ENCODE measurements at places on chromosomes 3 and 15.

DNA sequence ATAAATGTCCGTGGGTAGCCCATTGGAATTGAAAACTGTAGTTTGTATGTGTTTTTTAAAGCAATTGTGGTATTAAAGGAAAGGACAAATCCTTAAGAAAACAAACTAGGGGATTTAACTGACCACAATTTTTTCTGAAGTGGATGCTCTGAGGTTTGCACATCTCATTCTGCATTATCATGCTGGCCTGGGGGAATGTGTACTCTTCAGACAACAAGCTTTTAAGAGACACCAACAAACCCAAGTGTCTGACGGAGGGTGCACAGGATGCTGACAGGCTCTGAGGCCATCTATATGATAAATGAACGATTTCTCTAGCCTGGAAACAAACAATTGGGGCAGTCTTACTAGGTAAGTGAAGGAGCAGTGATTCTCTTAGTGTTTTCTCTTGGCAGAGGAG, 9.1 kb downstream of the LINS1 start:
- no peak for DNase-seq

DNA sequence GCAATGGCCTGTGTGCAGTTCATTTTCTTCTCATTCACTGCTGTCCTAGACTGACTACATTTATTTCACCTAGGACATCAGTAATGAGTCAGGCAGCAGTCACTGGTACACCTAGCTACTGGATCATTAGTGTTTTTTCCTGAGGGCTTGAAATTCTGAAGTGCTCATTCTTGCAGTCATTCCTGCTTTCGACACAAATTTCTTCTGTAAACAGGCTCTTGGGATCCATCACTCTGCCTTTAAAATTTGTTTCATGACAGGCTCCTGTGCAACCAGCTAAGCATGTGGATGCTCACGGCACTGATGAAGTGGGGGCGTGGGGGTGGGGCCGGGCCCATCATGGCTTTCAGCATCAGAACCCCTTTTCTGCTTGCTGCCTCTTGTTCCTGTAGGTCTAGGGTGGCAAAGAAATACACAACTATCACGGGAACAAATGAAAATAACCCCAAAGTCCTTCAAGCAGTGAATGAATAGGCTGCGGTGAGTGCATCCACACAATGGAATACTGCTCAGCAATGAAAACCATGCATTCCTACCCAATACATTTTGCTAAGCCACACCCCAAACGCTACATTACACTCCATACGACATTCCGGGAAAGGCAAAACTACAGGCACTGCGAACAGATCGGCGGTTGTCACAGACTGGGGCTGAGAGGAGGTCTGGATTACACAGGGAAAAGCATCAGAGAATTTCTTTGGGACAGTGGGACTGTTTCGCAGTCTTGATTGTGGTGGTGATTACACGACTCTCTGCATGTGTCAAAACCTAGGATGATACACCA, 9.3 kb upstream of the MELTF start:
- DNase-seq: no peak

DNA sequence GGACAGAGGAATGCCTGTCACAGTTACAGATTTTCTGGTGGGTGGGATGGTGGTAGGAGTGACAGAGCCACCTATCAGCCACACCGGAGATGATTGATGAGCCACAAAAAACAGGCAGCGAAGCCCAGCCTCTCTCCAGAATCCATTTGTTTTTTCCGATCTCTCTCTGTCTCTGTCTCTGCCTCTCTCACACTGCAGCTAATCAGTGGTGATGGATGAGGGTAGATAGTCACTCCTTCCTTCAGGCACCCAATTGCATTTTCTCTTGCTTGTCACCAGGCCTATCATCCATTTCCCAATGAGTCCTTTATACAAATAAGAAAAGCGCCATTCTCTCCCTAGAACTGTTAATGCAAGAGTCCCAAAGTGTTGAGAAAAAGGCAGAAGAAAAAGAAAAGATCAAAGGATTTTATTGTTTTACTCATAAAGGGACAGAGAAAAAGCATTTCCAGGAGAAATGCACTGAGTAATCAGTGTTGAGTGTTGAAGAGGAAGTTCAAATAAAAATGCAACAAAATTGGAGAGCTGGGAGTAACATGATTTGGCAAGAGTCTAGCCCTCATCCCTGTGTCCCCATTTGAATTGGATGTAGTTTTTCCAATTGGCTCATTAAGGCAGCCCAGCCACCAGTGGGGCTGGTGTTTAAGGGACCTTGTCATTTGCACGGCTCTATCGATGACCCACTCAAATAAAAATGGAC, 1089.3 kb downstream of the TUSC7 start:
- DNase-seq: no peak

DNA sequence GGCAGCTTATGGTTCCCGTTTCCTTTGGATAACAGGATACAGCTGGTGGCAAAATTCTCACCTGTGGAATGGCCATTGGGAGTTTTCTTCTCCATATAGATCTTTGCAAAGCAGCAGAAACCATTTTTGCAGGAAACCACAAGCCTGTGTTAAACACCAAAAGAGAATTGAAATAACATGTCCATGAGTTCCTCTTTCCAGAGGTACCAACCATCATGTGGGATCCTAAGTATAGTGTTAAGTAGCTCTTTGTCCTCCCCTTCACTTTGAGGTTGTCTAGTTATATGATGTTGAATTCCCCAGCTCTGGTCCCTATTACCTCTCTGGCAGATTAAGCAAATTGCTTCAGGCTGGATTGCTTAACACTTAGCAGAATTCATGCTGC, 94.9 kb downstream of the AKAP13 start:
- no peak for DNase-seq

GRCh38 chr3:23590424-23591273, 215.1 kb upstream of the UBE2E1 start:
- DNase-seq: no peak

GRCh38 chr3:50317300-50317699, 5.2 kb downstream of the HYAL2 start:
- no peak for DNase-seq

DNA sequence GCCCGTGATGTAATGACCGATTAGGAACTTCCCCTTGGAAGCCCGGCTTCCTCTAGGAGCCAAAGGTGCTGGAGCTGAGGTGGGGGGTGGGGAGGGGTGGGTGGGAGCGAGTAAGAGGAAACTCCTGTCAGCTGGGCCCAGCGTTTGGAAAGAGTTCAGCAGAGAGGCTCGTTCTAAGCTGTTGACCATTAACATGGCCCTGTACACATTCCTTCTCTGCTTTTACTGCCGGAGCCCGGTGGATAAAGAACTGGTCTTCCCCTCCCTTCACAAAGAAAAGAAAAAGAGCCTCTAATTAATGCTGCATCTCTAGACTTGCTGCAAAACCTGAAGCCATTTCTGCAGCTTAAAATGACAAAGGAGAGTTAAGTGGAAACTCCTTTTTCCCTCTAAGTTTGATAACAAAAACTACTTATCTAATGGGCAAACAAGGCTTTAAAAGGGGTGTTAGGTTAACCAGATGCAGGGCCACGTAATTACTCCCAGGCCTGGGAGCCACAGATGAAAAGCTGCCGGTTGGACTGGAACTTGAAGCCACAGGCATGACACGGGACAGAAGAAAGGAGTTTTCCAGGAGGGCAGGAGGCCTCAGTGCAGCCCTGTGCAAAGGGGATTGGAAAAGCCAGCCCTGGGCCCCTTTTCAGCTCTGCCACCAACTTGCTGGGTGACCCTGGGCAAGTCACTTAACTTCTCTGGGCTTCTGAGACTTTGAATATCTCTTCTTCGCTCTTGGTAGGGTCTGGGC, 71.3 kb downstream of the SMAD6 start:
- DNase-seq: no peak

- no peak for DNase-seq
These were observed 547.6 kb upstream of the AGTR1 start for GRCh38 chr3:148150141-148150540.

DNA sequence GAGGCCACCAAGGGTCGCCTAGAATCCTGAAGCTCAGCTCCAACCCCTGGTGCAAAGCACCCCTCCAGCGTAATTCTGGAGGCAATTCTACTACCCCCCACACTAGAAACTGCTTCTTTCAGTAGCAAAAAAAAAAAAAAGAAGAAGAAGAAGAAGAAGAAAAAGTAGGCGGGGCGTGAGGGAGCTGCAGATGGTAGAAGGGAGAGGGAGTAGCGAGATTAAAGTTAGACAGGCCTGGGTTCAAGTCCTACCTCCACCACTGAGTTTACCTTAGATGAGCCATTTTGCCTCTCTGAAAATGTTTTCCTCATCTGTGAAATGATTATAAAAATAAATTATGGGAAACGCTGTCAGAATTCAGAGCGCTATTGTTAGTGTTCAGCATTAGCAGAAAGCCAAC, 913 bp downstream of the FAM174B start:
- no peak for DNase-seq

DNA sequence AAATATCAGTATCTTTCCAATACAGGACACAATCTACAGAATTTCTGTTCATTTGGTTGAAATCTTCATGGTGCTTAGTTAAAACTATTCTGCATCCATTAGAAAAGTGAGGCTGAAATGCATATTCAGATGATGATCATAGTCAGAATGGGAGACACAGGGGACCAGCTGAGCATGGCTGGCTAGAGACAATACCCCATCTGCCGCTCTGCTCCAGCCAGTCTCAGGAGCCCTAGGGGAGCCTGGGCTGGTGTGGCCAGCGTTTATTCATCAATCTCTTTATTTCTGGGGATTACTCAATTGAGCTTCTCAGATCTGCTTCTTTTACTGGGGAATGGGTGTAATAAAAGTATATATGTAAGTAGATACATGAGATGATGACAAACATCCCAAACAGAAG, 470.9 kb upstream of the CDIN1 start:
- DNase-seq: no peak

- no peak for DNase-seq
These were observed 373.8 kb downstream of the MAGI1 start for GRCh38 chr3:65664931-65665330.

DNA sequence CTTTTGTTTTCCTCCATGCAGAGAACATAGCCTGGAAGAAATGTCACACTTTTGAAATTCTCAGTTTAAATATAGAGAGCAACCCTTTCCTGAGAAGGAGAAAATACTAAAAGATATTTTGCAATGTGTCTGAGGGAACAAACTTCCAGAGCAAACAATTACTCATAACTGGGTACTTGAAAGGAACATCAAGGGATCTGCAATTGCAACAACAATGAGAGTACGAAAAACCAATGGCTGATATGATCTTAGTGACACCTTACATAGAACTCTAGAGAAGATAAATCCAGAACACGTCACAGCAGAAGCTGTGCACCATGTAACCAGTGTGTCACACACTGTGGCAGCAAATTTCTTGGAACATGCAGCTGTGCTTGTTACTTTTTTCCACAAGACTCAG, 14.6 kb upstream of the ARPP21 start:
- no peak for DNase-seq

GRCh38 chr15:58785355-58785754, 14.3 kb downstream of the MINDY2 start:
- DNase-seq: no peak

GRCh38 chr3:196163666-196164493, 47.3 kb downstream of the ZDHHC19 start:
- no peak for DNase-seq

DNA sequence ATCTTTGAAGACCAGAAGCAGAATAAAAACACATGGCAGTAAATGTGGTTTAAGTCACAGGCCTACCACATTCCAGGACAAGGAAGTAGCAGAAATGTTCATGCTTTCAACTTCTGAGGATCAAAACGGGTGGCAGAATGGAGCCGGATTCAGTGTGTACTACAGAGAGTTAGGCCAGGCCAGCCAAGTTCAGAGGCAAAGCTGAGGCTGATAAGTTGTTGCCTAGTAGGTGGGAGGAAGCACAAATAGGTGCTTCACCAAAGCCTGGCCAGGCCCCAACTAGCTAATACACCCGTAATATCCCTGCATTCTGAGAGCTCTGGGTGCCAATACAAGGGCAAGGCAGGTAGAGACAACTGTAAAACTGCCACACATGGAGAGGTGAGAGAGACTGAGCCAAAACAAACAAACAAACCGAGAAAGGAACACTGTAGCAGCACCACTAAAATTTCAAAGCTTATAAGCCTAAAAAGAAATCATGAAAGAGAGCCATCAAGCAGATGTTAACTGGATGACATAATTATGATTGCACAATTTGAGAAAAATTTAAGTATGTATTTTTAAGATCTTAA, 156.4 kb upstream of the CBLB start:
- no peak for DNase-seq

- no peak for DNase-seq
These were observed 19.1 kb upstream of the CCDC174 start for GRCh38 chr3:14632442-14632930.

DNA sequence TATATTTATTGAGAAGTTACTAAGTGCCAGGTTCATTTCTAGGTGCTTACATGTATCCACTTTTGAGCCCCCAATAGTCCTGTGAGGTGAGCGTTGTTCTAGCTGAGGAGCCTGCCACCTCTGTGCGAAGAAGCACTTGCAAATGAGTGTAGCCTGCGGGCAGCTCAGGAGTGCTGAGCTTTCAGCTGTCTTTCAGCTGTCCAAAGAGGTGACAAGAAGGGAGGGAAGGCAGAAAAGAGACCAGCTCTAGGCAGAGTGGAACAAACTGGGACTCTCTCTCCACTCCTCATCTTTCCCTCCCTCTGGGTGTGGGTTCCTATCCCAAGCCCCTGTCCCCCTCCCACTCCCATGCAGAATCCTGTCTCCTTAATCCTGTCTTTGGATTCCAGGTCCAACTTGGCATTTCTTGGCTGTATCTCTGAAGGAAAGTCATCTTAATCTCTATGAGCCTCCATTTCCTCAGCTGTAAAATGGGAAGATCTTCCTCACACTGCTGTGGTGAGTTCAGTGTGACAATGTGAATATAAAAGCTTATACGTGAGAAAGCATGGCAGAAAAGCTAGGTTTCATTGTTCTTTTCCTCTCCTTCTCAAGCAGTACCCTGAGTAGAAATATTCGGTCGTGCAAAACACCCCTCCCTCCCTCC, 6.7 kb upstream of the SRP14 start:
- DNase-seq: no peak

DNA sequence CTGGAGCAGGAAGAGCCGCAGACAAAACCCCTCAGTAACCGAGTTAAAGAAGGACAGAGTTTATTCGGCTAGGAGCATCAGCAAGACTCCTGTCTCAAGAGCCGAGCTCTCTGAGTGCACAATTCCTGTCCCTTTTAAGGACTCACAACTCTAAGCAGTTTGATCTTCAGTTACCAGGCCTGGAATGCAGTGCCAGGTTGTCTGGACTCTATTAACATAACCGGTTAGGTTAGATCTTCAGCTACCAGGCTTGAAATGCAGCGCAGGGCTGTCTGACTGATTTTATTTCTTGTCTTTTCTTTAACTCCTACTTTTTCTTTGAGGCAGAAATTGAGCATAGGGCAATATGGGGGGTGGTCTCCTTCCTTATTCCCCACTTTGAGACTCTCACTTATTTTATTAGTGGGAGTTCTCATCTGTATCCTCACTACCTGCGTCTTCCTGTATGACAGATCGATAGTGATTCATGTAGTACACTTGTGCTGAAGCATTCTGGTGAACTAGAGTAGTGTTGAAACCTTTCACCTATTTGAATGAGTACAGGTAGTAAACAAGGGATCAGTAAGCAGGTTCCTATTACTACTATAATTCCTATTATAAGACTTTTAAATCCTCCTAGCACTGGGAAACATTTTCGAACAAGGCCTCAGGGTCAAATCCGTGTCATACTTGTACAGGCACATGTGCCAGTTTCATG, 325.0 kb downstream of the CGGBP1 start:
- DNase-seq: no peak

- no peak for DNase-seq
These were observed 39.0 kb downstream of the SIDT1 start for GRCh38 chr3:113571360-113571759.

All from nucleus accumbens (tissue), 56 donors.